ENCODE measurements at places on chromosomes 3 and 15. TPM values are rescaled to one million over a fixed set of nuclear protein-coding genes. Genes with fewer than 3 reads are reported as not detected.

DNA sequence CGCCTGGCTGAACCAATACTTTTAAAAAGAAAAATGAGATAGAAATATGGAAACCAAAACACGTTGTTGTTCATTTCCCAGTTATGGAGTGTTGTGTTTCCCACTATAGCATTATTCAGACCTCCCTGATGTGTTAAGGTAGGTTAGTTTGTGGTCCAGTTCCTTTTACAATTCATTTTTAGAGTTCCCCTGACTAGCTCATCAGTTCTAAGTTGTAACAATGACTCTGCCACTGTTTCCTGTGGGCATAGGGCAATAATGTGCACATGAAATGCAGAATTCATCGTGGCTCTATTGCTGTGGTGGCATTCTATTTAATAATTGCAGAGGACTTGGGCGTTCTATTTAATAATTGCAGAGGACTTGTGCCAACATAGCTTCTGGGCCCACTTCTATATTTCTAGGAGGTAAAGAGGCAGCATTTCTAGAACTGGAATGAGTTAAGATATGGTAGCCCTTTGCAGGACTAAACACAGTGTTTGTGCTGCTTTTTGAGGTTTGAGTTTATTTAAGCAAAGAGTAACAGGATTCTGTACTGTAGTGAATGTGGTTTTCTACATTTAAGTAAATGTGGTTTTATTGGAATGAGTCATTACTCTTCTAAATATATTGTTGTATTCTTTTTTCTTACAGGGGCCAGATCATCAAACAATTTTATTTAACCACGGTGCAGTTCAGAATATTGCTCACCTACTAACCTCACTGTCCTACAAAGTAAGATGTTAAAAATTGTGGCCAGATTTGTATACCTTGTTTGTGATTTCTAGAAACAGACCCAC, 47.5 kb downstream of the ARMC8 start:
- DNase-seq, result no peak
- H3K4me3 ChIP-seq, result no peak overlapping the region
- peaks cover 14% of the 10 kb centered on the region for H3K4me1 ChIP-seq
- H3K27ac ChIP-seq, result no peak overlapping the region
- H3K27me3 ChIP-seq, result no peaks in the 10 kb centered on the region

Gene SLITRK3
- not detected for total RNA-seq

- no peak overlapping the region for H3K27ac ChIP-seq
- peaks cover 3% of the 10 kb centered on the region for H3K4me1 ChIP-seq
- no peaks in the 10 kb centered on the region for H3K36me3 ChIP-seq
Measured at GRCh38 chr15:25810154-25810553, 53.0 kb downstream of the ATP10A start.

Gene CLSTN2
- under 0.01 TPM for total RNA-seq

DNA sequence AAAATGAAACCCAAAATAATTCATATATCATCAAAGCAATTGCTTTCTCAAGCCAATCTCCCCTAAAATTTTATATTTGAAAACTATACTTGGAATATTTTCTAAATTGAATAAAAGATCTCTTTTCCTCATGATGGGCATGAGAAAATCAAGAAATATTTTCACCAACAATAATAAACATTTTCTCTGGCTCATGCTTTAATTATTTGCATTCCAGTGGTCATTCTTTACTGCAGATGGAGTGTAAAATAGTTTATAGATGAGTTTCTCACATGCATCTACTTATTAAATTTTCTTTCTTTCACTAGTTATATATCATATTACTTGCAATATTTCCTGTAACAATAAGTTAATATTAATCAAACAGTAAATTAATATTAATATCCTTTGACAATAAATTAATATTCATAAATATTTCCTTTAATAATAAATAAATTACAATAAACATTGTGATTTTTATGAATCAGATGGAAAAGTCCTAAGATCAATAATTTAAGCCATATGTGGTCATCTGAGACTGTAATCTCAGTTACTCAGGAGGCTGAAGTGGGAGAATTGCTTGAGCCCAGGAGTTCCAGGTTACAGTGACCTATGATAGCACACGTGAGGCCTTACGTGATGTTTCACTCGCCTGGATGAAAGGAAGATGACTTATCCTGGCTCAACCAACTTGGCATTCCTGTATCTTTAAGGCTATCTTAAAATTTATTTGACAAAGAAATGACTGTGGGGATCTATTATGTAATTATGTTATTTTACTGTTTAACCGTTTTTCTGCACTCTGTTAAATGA, 958.8 kb downstream of the ZPLD1 start:
- no peaks in the 10 kb centered on the region for H3K36me3 ChIP-seq
- no peak overlapping the region for H3K4me3 ChIP-seq
- no peaks in the 10 kb centered on the region for H3K27me3 ChIP-seq
- no peak for DNase-seq

GRCh38 chr3:136577791-136578190, 174.4 kb downstream of the STAG1 start:
- H3K4me1 ChIP-seq, result no peaks in the 10 kb centered on the region
- H3K27ac ChIP-seq, result no peak overlapping the region
- DNase-seq, result no peak
- no peaks in the 10 kb centered on the region for H3K36me3 ChIP-seq
- H3K27me3 ChIP-seq, result no peaks in the 10 kb centered on the region
- H3K4me3 ChIP-seq, result no peak overlapping the region

Gene TBC1D23
- 64.4 TPM for total RNA-seq

- no peaks in the 10 kb centered on the region for H3K36me3 ChIP-seq
- DNase-seq, result no peak
- H3K4me3 ChIP-seq, result no peak overlapping the region
- H3K4me1 ChIP-seq, result no peaks in the 10 kb centered on the region
- H3K27me3 ChIP-seq, result no peaks in the 10 kb centered on the region
Measured at GRCh38 chr3:167160781-167161180, 219.3 kb downstream of the ZBBX start.

DNA sequence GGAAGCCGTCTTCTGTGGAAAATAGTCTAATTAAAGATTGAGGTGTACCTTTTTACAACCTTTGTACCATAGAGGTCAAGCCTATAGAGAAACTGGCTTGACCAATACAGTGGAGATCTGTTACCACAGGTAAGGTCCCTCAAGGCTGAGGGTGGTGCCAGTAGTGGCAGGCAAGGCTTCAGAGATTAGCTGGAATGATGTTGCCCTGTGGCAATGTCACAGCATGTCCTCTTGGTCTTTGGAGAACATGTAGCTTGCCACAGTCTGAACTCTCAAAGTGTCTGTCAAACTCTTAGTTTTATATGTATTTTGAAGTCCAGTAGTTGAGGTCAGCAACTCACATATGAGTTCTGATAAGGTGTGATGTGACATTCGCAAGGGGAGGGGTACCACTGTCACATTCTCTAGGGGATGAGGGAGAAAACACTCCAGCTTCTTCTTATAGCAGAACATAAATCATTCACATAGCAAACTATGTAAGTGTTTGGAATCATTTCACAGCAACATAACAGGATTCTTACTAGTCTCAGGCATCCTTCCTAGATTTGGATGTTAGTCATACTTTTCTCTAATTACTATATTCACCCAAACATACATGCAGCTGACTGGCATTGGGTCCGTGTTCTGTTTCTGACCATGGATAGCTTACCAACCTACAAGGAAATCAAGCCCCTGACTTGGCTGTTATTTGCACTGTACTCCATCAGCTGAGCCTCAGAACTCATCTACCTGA, 173.6 kb downstream of the UBE2E2 start:
- DNase-seq, result no peak
- H3K27ac ChIP-seq, result no peak overlapping the region
- H3K36me3 ChIP-seq, result no peaks in the 10 kb centered on the region
- H3K4me3 ChIP-seq, result no peak overlapping the region
- no peaks in the 10 kb centered on the region for H3K27me3 ChIP-seq

DNA sequence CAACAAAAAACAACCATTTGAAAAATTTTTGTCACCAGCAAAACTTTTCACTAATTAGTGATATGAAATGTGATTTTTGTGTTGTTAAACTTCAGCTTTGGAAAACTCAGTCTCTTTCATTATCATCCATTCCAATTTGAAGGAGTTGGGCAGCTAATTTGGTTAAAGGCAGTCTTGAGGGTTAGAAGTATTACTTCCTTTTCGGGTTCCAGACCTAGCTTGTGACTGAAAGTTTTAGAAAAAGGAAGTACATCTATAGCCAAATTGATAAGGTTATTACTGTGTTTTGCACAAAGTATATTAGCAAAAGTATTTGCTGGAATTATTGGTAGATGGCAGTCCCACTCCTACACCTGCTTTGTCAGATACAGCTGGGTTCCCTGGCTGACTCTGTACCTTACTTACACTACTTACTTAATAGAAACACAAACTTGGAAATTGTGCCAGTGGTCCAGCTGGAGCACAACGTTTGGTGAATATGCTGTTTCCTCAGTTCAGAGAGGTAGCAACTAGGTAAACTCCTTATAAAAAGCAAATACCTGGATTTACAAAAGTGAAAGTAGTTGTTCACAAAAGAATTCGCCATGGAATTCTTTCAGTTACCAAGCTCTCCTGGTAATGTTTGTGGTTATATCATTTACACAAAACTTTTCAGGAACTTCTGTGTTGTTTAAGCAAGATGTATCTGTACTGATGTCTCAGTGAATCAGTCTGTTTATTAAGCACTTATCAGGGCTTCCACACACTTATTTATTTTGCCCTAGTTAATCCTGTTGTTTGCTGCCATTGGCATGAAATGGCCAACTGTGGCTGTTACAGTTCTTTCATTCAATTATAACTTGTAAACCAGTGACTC, 31.6 kb downstream of the TIPARP start:
- H3K4me3 ChIP-seq, result no peak overlapping the region
- H3K36me3 ChIP-seq, result peaks cover 68% of the 10 kb centered on the region
- H3K27me3 ChIP-seq, result no peaks in the 10 kb centered on the region
- no peak for DNase-seq

Gene EPHB3
- 4.1 TPM for total RNA-seq

Gene C3orf70
- total RNA-seq, result 1.4 TPM

DNA sequence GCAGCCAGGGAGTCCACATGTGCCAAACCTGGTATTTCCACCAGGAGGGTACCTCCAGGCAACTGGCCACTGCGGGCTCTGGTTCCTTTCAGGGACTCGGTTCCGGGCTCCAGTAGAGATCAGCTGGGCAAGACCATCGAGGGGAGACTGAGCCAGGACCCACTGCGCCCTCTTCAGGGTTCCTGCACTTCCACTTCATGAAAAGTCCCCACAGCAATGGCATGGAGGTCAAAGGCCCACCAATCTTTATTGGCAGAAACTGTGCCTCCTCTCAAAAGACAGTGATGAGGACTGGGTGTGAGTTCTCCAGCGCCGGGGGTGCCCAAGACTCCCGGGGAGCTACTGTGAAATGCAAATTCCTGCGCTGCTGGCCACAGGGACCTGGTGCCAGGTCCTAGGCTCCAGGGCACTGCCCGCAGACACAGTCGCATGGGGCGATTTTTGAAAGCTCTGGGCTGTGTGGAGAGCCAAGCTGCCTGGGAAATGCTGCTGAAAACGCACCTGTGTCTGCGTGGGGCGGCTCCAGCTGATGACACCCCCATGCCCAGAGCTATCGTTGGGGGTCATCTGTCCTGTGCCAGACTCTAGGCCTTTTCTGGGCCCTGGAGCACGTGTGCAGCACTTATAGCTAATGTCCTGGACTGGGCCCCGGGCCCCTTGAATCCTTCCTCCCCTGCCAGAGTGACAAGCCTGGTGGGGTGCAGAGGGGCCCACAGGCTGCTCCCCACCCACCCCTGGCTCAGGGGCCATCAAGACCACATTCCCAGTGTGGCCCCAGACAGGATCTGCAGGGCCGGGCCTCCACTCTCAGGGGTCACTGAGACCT, 144.0 kb downstream of the NSMCE3 start:
- H3K4me3 ChIP-seq, result no peak overlapping the region
- no peaks in the 10 kb centered on the region for H3K4me1 ChIP-seq
- no peaks in the 10 kb centered on the region for H3K27me3 ChIP-seq
- H3K27ac ChIP-seq, result no peak overlapping the region

DNA sequence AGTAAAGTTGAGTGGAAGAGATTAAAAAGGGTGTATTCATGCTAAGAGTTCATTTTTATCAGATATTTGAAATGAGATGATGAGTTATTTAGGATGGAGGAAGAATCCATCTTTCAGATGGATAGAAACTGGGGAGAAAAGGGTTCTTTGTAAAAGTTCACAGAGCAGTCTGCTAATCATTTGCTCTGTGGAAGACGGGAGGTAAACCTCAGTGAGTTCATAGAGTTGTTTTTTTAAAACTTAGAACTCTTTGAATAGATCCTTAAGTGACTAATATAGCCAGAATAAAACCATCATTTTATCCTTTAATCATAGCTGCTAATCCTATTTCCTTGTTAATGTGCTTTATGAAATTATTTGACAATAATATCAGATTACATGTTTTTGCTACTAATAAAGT, 5.1 kb downstream of the RASA2 start:
- H3K4me3 ChIP-seq, result no peak overlapping the region
- H3K27me3 ChIP-seq, result no peaks in the 10 kb centered on the region
- no peaks in the 10 kb centered on the region for H3K36me3 ChIP-seq
- no peak for DNase-seq

GRCh38 chr3:47590216-47590615, 11.6 kb upstream of the CSPG5 start:
- peaks cover 11% of the 10 kb centered on the region for H3K4me1 ChIP-seq
- no peak for DNase-seq
- H3K27me3 ChIP-seq, result no peaks in the 10 kb centered on the region
- peaks cover 34% of the 10 kb centered on the region for H3K36me3 ChIP-seq
- no peak overlapping the region for H3K4me3 ChIP-seq
- H3K27ac ChIP-seq, result no peak overlapping the region

DNA sequence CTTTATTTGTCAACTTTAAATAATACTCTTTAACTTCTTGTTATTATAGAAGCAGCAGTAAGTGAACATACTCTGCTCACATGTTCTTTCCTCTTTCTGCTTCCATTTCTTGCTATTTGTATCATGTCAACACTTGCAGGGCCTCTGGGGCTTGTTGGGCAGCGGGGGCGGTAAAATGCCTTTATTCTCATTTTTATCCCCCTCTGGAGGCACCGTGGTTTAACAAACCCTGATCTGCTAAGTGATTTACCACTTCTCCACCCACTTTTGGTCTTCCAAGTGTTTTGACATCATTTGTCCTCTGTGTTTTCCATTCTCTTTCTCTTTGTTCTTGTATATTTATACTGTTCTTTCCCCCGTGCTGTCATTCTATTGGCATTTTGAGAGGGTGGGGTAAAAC, 33.9 kb downstream of the SCN10A start:
- no peak overlapping the region for H3K27ac ChIP-seq
- H3K27me3 ChIP-seq, result no peaks in the 10 kb centered on the region

Gene CCNB2
- 6.5 TPM for total RNA-seq

Gene HIGD2B
- total RNA-seq, result not detected

Gene CTXN2
- not detected for total RNA-seq

DNA sequence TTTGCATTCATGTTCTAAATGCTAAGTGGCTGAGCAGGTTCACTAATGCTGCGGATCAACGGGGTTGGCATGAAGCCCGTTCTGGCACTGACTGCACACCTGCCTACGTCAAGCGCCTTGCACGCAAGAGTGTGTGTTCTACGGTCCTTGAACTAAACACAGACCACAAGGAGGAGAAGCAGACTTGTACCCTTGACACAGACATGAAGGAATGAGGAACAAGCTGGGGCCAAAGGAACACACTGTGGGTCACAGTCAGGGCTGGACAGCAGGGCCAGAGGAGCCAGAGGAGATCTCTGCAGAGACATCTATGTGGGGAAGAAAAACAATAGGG, 48.0 kb upstream of the LDHAL6B start:
- no peak for DNase-seq
- H3K36me3 ChIP-seq, result peaks cover 89% of the 10 kb centered on the region
- H3K27me3 ChIP-seq, result no peaks in the 10 kb centered on the region

Gene OIP5
- 0.88 TPM for total RNA-seq

Gene PLXNA1
- 91.3 TPM for total RNA-seq
